Neural progenitor cell (in vitro differentiated cells): ENCODE measurements at places on chromosomes 1 and 21. TPM values are rescaled to one million over a fixed set of nuclear protein-coding genes. Genes with fewer than 3 reads are reported as not detected.

- no peaks in the 10 kb centered on the region for H3K27me3 ChIP-seq
- H3K27ac ChIP-seq: no peak overlapping the region
- no peak overlapping the region for H3K4me3 ChIP-seq
- H3K4me1 ChIP-seq: peaks cover 14% of the 10 kb centered on the region
- no peak for DNase-seq
- peaks cover 16% of the 10 kb centered on the region for H3K36me3 ChIP-seq
These were observed 74.9 kb downstream of the PUM1 start for GRCh38 chr1:30990591-30990990.

DNA sequence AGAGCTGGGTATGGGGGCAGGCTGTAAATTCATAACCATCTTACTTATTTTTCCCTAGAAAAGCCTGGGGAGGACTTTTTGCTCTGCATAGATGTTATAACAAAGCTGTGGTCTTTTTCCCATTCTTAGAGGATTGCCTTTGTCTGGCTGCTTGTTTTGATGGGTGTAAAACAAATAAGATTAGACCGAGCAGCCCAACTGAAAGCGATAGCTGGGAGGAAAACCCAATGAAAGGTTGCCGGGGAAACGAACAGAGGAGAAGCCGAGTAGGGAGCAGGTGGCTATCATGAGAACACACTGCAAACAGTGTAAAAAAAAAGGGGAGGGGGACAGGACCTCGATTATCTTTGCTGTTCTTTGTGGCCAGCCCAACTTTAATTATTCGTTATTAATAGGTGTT, 1.9 kb downstream of the ELAVL4 start:
- H3K27me3 ChIP-seq: no peaks in the 10 kb centered on the region
- H3K27ac ChIP-seq: no peak overlapping the region
- H3K4me1 ChIP-seq: no peaks in the 10 kb centered on the region
- no peaks in the 10 kb centered on the region for H3K36me3 ChIP-seq
- peak; percentile 60 for DNase-seq

GRCh38 chr1:70498666-70499065, 87.6 kb downstream of the CTH start:
- H3K4me3 ChIP-seq: no peak overlapping the region
- no peaks in the 10 kb centered on the region for H3K36me3 ChIP-seq
- H3K4me1 ChIP-seq: no peaks in the 10 kb centered on the region

- H3K4me3 ChIP-seq: no peak overlapping the region
- H3K27ac ChIP-seq: no peak overlapping the region
- no peaks in the 10 kb centered on the region for H3K36me3 ChIP-seq
- peaks cover 24% of the 10 kb centered on the region for H3K4me1 ChIP-seq
- no peaks in the 10 kb centered on the region for H3K27me3 ChIP-seq
- DNase-seq: peak; percentile 84
These were observed 12.1 kb downstream of the LGR6 start for GRCh38 chr1:202205523-202206190.

DNA sequence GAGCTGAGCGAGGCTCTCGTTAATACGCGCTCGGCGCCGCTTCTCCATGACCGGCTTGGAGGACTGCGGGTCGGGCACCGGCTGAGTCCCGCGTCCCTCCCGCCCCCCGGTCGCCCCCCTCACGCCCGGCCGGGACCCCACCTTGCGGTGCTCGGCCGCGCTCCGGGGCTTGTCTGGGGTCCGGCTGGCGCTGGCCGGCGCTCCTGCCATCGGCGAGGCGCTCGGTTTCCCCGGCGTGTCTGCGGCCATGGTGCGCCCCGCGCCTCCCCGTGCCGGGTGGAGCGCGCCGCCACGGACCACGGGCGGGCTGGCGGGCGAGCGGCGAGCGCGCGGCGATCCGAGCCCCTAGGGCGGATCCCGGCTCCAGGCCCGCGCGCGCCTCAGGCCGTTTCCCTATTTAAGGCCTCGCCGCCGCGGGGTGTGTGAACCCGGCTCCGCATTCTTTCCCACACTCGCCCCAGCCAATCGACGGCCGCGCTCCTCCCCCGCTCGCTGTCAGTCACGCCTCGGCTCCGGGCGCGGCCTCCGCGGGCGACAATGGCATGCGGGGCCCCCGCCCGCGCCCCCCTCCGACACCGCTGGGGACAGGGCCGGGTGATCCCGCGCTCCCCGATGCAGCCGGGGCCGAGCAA, at the start of gene HES4:
Gene HES4, minus strand, starts transcription at position 373 of the 632 bp plus-strand sequence. Its CDS starts 124 bp downstream, at position 249.
- peak; percentile 98 for DNase-seq
- H3K4me3 ChIP-seq: peak within 1 kb of the TSS; percentile 70
- H3K27ac ChIP-seq: peak within 1 kb of the TSS; percentile 86

DNA sequence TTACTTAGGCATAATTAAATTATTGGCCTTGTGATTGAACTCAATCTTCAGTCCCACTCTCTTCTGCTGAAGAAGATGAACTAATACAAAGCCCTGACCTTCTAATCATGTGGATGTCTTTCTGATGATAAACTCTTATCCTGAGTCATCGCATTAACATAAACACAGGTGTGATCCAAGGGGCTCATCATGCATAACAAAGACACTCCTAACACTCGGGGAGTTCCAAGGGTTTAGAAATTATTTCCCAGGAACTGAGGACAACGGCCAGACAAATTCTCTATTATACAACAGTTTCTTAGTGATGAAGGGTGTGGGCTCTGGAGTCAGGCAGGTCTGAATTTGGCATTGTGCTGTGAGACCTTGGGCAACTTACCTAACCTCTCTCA, 18.0 kb downstream of the DUSP10 start:
- H3K27ac ChIP-seq: no peak overlapping the region
- DNase-seq: no peak
- no peaks in the 10 kb centered on the region for H3K36me3 ChIP-seq
- H3K27me3 ChIP-seq: no peaks in the 10 kb centered on the region
- H3K4me1 ChIP-seq: no peaks in the 10 kb centered on the region
- H3K4me3 ChIP-seq: no peak overlapping the region

DNA sequence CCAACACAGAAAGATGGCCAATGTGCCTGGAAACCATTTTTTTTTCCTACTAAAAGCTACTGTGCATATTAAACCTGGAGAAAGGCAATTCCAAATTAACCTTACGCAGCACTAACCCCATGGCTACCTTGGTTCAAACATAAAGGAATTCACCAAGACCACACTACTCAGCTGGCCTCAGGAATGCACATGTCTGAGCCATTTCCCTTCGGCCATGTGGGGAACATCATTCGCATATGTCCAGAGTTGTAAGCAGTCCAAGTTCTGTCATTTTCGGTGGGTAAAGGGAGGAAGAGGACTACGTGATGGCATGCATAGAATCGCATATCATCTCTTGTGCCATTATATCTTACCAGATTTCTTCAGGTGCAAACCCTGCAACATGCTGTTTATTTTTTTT, 175.4 kb downstream of the NTMT2 start:
- H3K36me3 ChIP-seq: no peaks in the 10 kb centered on the region
- H3K4me1 ChIP-seq: no peaks in the 10 kb centered on the region
- no peaks in the 10 kb centered on the region for H3K27me3 ChIP-seq
- no peak overlapping the region for H3K4me3 ChIP-seq

DNA sequence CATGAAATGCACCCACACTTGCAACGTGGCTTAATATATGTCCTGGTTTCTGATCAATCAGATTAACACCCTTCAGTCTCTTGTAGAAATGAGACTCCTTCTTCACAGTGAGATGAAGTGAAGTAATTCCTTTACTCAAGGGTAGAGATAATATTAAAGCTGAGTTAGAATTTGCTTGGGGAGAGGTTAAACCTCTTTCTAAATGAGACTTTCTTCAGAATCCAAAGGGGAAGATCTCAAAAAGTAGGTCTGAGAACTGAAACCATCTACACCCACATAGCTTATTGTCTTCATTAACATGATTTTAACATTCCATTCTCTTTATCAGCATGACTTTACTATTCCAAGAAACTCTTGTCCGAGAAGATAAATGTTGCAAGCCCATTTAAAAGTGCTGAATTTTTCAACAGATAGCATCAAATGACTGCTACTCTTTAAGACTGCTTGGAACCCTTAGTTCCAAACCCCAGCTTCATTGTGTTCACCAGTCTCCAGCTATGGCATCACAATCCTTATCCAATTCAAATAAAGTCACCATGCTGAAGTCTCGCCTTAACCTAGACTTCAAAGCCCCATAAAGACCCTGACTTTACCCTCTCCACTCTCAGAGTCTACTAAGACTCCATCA, 19.2 kb upstream of the TRAF3IP3 start:
- H3K36me3 ChIP-seq: no peaks in the 10 kb centered on the region
- H3K27ac ChIP-seq: no peak overlapping the region
- H3K4me1 ChIP-seq: no peaks in the 10 kb centered on the region
- peaks cover 7% of the 10 kb centered on the region for H3K27me3 ChIP-seq

- H3K4me1 ChIP-seq: peaks cover 6% of the 10 kb centered on the region
- H3K36me3 ChIP-seq: no peaks in the 10 kb centered on the region
- DNase-seq: no peak
- H3K27me3 ChIP-seq: peaks cover 6% of the 10 kb centered on the region
These were observed 45.5 kb upstream of the ECE1 start for GRCh38 chr1:21335750-21336224.

- no peak overlapping the region for H3K4me3 ChIP-seq
- H3K27ac ChIP-seq: no peak overlapping the region
- no peaks in the 10 kb centered on the region for H3K27me3 ChIP-seq
- H3K4me1 ChIP-seq: peaks cover 8% of the 10 kb centered on the region
- no peak for DNase-seq
These were observed 43.2 kb upstream of the VAMP3 start for GRCh38 chr1:7727809-7728471.

GRCh38 chr1:5577255-5578040, 414.8 kb downstream of the NPHP4 start:
- no peak overlapping the region for H3K27ac ChIP-seq
- H3K4me3 ChIP-seq: no peak overlapping the region
- no peaks in the 10 kb centered on the region for H3K27me3 ChIP-seq
- no peaks in the 10 kb centered on the region for H3K4me1 ChIP-seq
- H3K36me3 ChIP-seq: no peaks in the 10 kb centered on the region
- no peak for DNase-seq

DNA sequence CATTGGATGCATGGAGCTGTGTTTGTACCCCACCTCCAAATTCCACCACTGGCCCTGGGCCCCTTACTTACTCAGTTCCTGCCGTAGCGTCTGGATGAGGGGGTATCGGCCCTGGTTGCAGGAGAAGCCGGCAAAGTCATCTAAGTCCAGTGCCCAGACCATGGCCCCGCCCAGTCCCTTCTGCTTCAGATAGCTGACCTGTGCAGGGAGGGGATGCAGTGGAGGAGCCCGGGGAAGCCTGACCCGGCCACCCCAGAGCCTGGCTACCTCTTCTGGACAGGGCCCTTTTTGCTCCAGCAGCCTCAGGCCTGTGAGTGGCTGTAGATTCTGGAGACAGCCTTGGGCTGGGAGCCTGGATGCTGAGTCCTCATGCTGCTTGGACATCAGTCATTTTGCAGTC, 11.8 kb downstream of the CHIT1 start:
- DNase-seq: no peak
- H3K27ac ChIP-seq: no peak overlapping the region
- no peaks in the 10 kb centered on the region for H3K27me3 ChIP-seq
- H3K4me3 ChIP-seq: no peak overlapping the region

DNA sequence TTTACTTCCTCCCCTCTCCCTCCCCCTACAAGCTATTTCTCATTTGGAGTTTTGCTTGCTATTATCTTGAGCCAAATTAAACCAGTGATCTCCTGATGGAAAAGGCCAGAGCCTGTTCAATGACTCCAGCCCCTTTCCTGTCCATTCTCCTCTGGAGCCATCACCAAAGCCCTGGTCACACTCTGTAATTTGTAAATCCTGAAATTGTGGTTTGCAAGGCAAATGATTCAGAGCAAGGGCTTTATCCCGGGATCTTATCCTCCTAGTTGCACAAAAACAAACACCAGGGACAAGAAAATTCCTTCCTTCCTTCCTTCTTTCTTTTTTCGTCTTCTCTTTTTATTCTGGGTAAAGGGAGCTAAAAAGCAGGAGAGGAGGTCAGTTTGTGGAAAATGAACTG, 366.1 kb upstream of the ST6GALNAC5 start:
- peaks cover 67% of the 10 kb centered on the region for H3K4me1 ChIP-seq
- peak overlapping the region; percentile 28 for H3K4me3 ChIP-seq
- no peaks in the 10 kb centered on the region for H3K27me3 ChIP-seq
- no peaks in the 10 kb centered on the region for H3K36me3 ChIP-seq
- peak; percentile 66 for DNase-seq
- peak overlapping the region; percentile 96 for H3K27ac ChIP-seq

DNA sequence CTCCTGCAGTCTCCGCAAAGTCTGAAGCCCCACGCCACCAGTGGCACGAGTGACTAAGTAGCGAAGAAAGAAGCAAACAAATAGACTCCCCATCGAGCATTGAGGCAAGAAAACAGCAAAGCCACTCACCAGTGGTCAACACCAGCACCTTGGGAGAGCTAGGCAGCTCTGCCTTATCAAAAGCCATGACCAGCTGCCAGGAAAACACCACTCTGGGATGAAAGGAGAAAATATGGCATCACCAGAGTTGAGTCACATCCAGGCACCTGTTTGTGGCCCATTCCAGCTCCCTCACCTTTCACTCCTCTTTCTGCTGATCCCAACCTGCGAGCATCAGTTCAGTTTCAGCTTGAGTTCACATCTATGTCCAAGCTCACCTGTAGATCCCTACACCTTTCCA, 17.2 kb downstream of the PDZK1 start:
- H3K27me3 ChIP-seq: no peaks in the 10 kb centered on the region
- no peak for DNase-seq
- H3K4me3 ChIP-seq: no peak overlapping the region
- H3K27ac ChIP-seq: no peak overlapping the region
- no peaks in the 10 kb centered on the region for H3K4me1 ChIP-seq

- DNase-seq: no peak
- H3K4me3 ChIP-seq: no peak overlapping the region
- H3K4me1 ChIP-seq: peaks cover 15% of the 10 kb centered on the region
- H3K27me3 ChIP-seq: no peaks in the 10 kb centered on the region
These were observed 3.4 kb upstream of the EXO1 start for GRCh38 chr1:241844593-241844992.

GRCh38 chr1:119219711-119220110, 79.3 kb upstream of the WARS2 start:
- no peaks in the 10 kb centered on the region for H3K27me3 ChIP-seq
- H3K4me3 ChIP-seq: no peak overlapping the region
- H3K36me3 ChIP-seq: no peaks in the 10 kb centered on the region
- H3K27ac ChIP-seq: no peak overlapping the region
- no peak for DNase-seq

GRCh38 chr1:230679192-230679591, 34.7 kb downstream of the AGT start:
- no peak overlapping the region for H3K27ac ChIP-seq
- no peaks in the 10 kb centered on the region for H3K27me3 ChIP-seq
- no peaks in the 10 kb centered on the region for H3K4me1 ChIP-seq

GRCh38 chr1:20291645-20292084, 990 bp downstream of the VWA5B1 start:
- H3K4me1 ChIP-seq: peaks cover 18% of the 10 kb centered on the region
- no peak overlapping the region for H3K27ac ChIP-seq
- H3K4me3 ChIP-seq: peak overlapping the region; percentile 30
- peaks cover 96% of the 10 kb centered on the region for H3K27me3 ChIP-seq

Gene CACNA1S
- total RNA-seq: 0.11 and 0.12 TPM in 2 replicates

Gene NTMT2
- not detected in 2 replicates for total RNA-seq

Gene C1QC
- not detected in 2 replicates for total RNA-seq

Gene B3GALT5
- total RNA-seq: 1.3 and 1.5 TPM in 2 replicates

Gene CLCA4
- total RNA-seq: not detected in 2 replicates

Gene GRHL3
- total RNA-seq: 1.1 and 1.5 TPM in 2 replicates

Gene HSF2BP
- total RNA-seq: 0.71 and 1.1 TPM in 2 replicates

Gene HRNR
- not detected in 2 replicates for total RNA-seq

Gene SERPINC1
- not detected in 2 replicates for total RNA-seq

Gene GOLT1A
- total RNA-seq: 1.2 TPM in 1 of 2 replicates, not detected in the other

Gene RUNX3
- 0.09 TPM in 1 of 2 replicates, not detected in the other for total RNA-seq

Gene OR10Z1
- not detected in 2 replicates for total RNA-seq

Gene ADAMTS5
- total RNA-seq: under 0.01 TPM in 1 of 2 replicates, not detected in the other

Gene LRRC38
- not detected in 2 replicates for total RNA-seq
